H9 (cell line): ENCODE measurements at places on chromosomes 3 and 15.

- no peak for DNase-seq
- H3K27me3 ChIP-seq = no peaks in the 10 kb centered on the region; the same call in 1 of the 2 replicates
- H3K27ac ChIP-seq = no peak within 1 kb of the TSS
- H3K36me3 ChIP-seq = no peaks in the 10 kb centered on the region
- H3K4me3 ChIP-seq = no peak within 1 kb of the TSS
Measured at GRCh38 chr3:46353647-46354410, at the start of gene CCR2. CCR2 (plus strand) TSS chr3:46354111; CDS start chr3:46357528, 3,417 bp downstream.

DNA sequence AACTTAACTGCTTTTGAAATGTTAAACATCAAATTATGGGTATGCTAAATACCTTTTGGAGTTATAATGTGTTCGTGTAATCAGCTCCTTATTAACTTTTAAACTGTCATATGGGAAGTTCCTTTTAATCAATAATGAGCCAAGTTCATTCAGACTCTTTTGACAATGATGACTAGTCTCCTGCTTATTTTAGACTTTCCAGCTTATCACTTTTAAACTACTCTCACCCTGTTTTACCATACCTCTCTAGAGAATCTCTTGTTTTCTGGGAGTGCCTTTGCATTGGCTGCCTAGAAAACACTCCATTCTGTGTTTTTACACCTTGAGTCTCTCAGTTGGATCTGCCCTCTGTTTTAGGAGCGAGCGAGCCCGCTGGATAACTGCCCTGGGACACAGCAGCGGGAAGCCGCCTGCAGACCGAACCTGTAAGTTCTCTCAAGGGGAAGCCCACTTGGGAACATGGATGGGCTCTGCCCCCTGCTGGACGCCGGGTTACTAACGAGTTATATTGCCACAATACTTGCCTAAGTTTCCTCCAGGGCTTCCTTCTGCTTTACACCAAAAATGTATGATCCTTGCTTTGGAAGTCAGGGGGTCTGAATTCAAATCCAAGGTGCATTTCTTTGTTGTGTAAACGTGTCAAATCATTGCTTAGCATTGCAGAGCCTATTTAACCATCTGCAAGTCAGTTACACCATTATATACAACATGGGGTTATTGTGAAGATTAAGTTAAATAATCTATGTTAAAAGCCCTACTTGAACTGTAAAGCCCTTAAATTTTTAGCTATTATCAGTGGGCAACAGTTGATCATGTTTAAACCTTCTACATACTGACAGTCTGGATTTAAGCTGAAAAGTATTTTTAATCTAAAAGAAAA is 71.3 kb downstream of the DHX36 start:
- H3K27me3 ChIP-seq = no peaks in the 10 kb centered on the region
- H3K4me3 ChIP-seq = no peak overlapping the region

DNA sequence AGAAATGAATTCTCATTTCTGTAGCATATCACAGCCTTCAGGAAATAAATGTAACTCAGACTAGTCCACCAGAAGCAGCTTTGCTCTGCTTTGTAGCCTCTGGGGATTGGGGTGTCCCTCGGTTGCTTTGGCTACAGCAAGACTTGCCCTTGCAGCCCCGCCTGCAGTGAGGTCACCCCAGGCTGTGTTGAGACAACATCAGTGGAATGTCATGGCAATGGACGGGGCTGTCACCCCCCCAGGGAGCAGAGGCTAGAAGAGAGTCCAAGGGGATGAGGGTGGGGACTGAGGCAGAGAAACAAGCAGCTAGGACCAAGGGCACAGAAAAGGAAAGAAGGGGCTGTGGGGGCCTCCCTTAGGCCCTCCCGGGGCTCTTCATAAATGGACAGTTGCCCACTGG is 854 bp downstream of the CLEC3B start:
- H3K27me3 ChIP-seq = no peaks in the 10 kb centered on the region
- no peaks in the 10 kb centered on the region for H3K4me1 ChIP-seq
- H3K27ac ChIP-seq = no peak overlapping the region
- no peak overlapping the region for H3K4me3 ChIP-seq
- DNase-seq = no peak

- no peak overlapping the region for H3K4me3 ChIP-seq
- no peak for DNase-seq
- no peaks in the 10 kb centered on the region for H3K4me1 ChIP-seq
- no peaks in the 10 kb centered on the region for H3K27me3 ChIP-seq
- no peak overlapping the region for H3K27ac ChIP-seq
- H3K36me3 ChIP-seq = no peaks in the 10 kb centered on the region
Measured at GRCh38 chr15:74978503-74978902, 16.9 kb upstream of the SCAMP5 start.

- H3K36me3 ChIP-seq = no peaks in the 10 kb centered on the region
- H3K27me3 ChIP-seq = no peaks in the 10 kb centered on the region
- peak overlapping the region; percentile 70; the same call in 2 of the 3 replicates for H3K4me3 ChIP-seq
- H3K27ac ChIP-seq = no peak overlapping the region
- H3K4me1 ChIP-seq = no peaks in the 10 kb centered on the region
Measured at GRCh38 chr15:25947323-25948314, 84.5 kb upstream of the ATP10A start.

DNA sequence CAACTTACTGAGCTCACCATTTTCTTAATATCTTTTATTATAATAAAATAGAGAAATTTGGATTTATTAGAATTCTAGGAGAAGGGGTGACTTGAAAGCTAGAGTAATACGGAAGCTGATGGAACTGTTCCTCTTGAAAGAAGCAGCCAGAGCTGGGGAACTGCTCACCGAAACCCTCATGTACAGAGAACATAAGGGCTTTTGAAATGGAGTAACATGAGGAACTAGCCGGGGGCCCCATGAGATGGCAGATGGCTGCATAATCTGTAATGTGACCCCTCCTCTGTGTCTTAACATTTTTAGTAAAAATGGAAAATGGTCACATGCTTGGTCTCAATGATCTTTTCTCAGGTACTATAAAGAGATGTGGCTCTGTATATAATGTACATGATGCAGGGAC is 15.7 kb upstream of the DYNC1LI1 start:
- no peak overlapping the region for H3K27ac ChIP-seq
- no peak overlapping the region for H3K4me3 ChIP-seq
- peaks cover 4% of the 10 kb centered on the region for H3K4me1 ChIP-seq
- no peaks in the 10 kb centered on the region for H3K36me3 ChIP-seq
- no peaks in the 10 kb centered on the region; the same call in 1 of the 2 replicates for H3K27me3 ChIP-seq
- DNase-seq = no peak

GRCh38 chr3:116246406-116246980 is 198.8 kb downstream of the LSAMP start:
- no peaks in the 10 kb centered on the region for H3K36me3 ChIP-seq
- no peak overlapping the region for H3K4me3 ChIP-seq
- DNase-seq = no peak
- H3K27me3 ChIP-seq = no peaks in the 10 kb centered on the region; the same call in 1 of the 2 replicates

DNA sequence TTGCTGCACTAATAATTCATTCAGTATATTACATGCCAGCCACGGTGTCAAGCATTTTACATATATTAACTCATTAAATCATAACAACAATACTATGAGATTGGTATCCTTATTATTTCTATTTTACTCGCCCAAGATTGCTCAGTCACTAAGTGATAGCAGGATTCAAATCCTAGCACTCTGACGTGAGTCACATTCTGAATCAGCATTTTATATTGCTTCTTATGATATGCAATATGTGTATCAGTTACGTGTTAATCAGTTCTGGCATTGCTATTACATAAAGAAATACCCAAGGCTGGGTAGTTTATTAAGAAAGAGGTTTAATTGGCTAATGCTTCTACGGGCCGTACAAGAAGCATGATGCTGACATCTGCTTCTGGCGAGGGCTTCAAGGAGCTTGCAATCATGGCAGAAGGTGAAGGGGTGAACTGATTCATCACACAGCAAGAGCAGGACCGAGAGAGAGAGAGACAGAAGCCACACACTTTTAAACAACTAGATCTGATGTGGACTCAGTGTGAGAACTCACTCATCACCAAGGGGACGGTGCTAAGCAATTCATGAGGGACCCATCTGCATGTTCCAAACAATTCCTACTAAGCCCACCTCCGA is 166.5 kb upstream of the TMCO5A start:
- no peaks in the 10 kb centered on the region for H3K36me3 ChIP-seq
- H3K27ac ChIP-seq = no peak overlapping the region
- no peak for DNase-seq
- no peaks in the 10 kb centered on the region for H3K27me3 ChIP-seq

DNA sequence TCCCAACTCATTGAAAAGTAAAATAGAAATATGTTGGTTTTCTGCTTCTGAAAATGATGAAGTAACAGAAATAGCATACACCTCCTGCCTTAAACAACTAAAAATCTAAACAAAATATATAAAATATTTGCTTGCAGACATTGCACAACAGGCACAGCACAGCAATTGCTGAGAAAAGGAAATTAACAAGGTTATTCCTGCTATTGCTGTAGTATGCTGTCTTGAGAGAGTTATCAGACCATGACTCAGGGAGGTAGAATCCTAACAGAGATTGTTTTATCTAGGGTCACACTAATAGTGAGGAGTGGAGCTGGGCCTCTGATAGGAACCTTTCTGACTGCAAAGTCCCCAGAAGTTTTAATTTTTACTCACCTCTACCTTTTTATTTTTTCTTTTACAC is 72.6 kb downstream of the ZBTB20 start:
- H3K27me3 ChIP-seq = no peaks in the 10 kb centered on the region
- H3K27ac ChIP-seq = no peak overlapping the region
- no peak for DNase-seq
- no peaks in the 10 kb centered on the region for H3K4me1 ChIP-seq
- H3K4me3 ChIP-seq = no peak overlapping the region

- H3K36me3 ChIP-seq = no peaks in the 10 kb centered on the region
- H3K4me1 ChIP-seq = peaks cover 14% of the 10 kb centered on the region; the same call in 1 of the 2 replicates
- H3K27me3 ChIP-seq = no peaks in the 10 kb centered on the region
- DNase-seq = peak; percentile 38
Measured at GRCh38 chr3:194750491-194750828, 64.8 kb downstream of the FAM43A start.

- no peaks in the 10 kb centered on the region for H3K27me3 ChIP-seq
- H3K36me3 ChIP-seq = no peaks in the 10 kb centered on the region; the same call in 2 of the 3 replicates
- H3K27ac ChIP-seq = no peak overlapping the region
- H3K4me3 ChIP-seq = no peak overlapping the region
Measured at GRCh38 chr3:66303491-66303901, 82.7 kb downstream of the SLC25A26 start.

GRCh38 chr15:77836121-77836692 is 203.5 kb upstream of the LINGO1 start:
- no peak overlapping the region for H3K27ac ChIP-seq
- no peaks in the 10 kb centered on the region; the same call in 1 of the 2 replicates for H3K4me1 ChIP-seq
- no peak overlapping the region for H3K4me3 ChIP-seq

GRCh38 chr3:62319570-62320243 is 53.6 kb downstream of the FEZF2 start:
- DNase-seq = no peak
- peaks cover 8% of the 10 kb centered on the region for H3K36me3 ChIP-seq
- no peak overlapping the region for H3K27ac ChIP-seq

GRCh38 chr3:38916706-38917105 is 100.7 kb upstream of the SCN10A start:
- DNase-seq = no peak
- no peak overlapping the region for H3K4me3 ChIP-seq
- no peak overlapping the region for H3K27ac ChIP-seq
- no peaks in the 10 kb centered on the region for H3K4me1 ChIP-seq

- H3K27ac ChIP-seq = no peak overlapping the region
- H3K4me1 ChIP-seq = no peaks in the 10 kb centered on the region; the same call in 1 of the 2 replicates
- no peak overlapping the region for H3K4me3 ChIP-seq
- no peak for DNase-seq
Measured at GRCh38 chr3:45218578-45219390, 7.3 kb downstream of the TMEM158 start.

DNA sequence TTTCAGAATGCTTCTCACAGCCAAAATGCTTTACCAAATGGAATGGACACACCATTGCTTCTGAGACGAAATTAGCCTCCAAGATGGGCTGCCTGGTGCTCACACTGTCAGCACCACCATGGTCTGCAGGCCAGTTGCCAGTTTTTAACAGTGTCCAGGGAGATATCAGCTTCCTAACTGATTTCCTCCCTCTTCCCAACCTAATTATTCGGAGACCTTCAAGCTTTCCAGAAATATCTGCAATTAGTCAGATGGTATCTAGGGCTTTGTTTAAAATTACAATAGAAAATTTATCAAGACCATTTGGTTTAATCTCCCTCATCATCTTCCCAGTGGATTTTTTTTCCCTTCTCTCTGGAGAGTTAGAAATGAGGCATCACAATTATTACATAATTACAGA is 287.5 kb downstream of the ZPLD1 start:
- no peaks in the 10 kb centered on the region for H3K4me1 ChIP-seq
- H3K4me3 ChIP-seq = no peak overlapping the region
- no peaks in the 10 kb centered on the region for H3K36me3 ChIP-seq
- DNase-seq = no peak
- no peaks in the 10 kb centered on the region for H3K27me3 ChIP-seq

- peak overlapping the region; percentile 52; the same call in 2 of the 3 replicates for H3K4me3 ChIP-seq
- no peaks in the 10 kb centered on the region for H3K36me3 ChIP-seq
- H3K4me1 ChIP-seq = no peaks in the 10 kb centered on the region; the same call in 1 of the 2 replicates
Measured at GRCh38 chr3:8964436-8965370, 1.4 kb upstream of the RAD18 start.

DNA sequence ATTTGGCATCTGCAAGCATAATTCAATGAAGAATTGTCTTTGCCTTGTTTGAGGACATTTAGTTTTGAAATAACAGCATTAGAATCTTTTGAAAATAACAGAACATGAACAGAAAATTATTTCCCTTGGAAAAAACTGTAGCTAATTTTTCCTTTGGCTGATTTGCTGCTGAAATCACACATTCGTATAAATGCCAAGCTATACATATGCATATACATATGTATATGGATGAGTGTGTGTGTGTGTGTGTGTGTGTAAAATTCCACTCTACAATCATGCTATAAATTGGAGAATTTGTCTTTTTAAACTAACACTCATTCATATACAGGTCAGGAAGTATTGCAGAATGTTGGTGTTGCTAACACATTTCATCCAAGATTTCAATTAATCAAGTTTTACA is 57.9 kb downstream of the SAMMSON start:
- no peaks in the 10 kb centered on the region for H3K36me3 ChIP-seq
- DNase-seq = no peak
- no peaks in the 10 kb centered on the region for H3K27me3 ChIP-seq
- no peak overlapping the region for H3K4me3 ChIP-seq
- H3K4me1 ChIP-seq = peaks cover 2% of the 10 kb centered on the region; the same call in 1 of the 2 replicates
- no peak overlapping the region for H3K27ac ChIP-seq

- H3K4me1 ChIP-seq = no peaks in the 10 kb centered on the region
- H3K27ac ChIP-seq = no peak overlapping the region
- no peaks in the 10 kb centered on the region for H3K27me3 ChIP-seq
- peaks cover 13% of the 10 kb centered on the region for H3K36me3 ChIP-seq
- no peak for DNase-seq
Measured at GRCh38 chr3:72229952-72230351, 445.0 kb upstream of the PROK2 start.

GRCh38 chr3:180383332-180384020 is 218.5 kb upstream of the TTC14 start:
- H3K4me1 ChIP-seq = peaks cover 5% of the 10 kb centered on the region; the same call in 1 of the 2 replicates
- no peak overlapping the region for H3K4me3 ChIP-seq
- no peak overlapping the region for H3K27ac ChIP-seq
- DNase-seq = no peak
- no peaks in the 10 kb centered on the region for H3K36me3 ChIP-seq

DNA sequence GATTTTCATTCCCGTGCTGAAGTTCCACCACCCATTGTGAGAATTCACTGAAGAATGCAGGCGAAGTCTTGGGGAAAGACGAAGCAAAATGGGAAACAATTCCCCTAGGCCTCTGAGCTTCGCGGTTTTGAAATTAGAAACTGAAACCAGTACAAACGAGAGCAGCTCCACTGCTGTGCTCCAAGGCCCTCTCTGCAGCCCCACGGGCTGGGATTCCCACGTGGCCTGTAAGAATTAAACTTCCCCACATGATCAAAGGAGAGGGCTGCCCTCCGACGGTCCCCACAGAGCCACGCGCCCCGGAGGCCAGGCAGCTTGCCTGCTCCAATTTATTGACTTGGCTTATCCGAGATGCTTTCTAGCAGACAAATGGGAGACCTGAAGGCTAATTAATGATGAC is 144.0 kb downstream of the GREM1 start:
- no peaks in the 10 kb centered on the region for H3K36me3 ChIP-seq
- no peak overlapping the region for H3K4me3 ChIP-seq
- DNase-seq = peak; percentile 40
- no peak overlapping the region for H3K27ac ChIP-seq
- H3K4me1 ChIP-seq = no peaks in the 10 kb centered on the region; the same call in 1 of the 2 replicates
